ENCODE measurements at places on chromosomes 6 and 20.

GRCh38 chr6:143498428-143498827 is 13.1 kb downstream of the FUCA2 start:
- DNase-seq: no peak

DNA sequence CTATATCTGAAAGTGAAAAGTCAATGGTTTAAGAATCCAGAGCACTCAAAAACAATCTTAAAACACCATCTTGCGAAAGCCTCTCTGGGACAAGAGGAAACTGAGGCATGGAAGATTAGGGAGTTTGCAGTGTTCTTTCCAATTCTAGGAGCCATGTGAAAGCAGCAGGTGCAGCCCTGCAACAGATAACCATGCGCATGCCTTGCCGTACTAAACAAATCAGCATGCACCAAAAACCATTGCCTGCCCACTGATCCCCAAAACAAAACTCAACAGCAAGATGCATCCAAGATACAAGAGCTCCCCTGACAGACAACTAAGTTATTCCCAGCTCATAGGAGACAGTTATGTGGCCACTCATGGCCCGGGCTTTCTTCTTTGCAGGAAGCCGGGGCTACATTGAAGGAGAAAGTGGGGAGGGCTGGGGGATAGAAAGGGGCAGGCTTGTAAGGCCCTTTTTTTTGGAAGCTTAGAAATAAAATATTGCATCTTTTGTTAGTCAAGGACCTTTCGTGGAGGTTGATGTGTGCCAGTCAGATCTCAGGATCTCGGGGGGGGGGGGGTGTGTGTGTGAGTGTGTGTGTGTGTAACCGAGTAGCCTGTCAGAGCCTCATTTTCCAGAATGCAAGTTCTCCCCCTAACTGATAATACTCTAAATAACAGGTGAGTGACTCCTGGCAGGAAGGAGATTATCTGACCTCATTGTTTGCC is 178.4 kb downstream of the MBOAT1 start:
- DNase-seq: no peak

DNA sequence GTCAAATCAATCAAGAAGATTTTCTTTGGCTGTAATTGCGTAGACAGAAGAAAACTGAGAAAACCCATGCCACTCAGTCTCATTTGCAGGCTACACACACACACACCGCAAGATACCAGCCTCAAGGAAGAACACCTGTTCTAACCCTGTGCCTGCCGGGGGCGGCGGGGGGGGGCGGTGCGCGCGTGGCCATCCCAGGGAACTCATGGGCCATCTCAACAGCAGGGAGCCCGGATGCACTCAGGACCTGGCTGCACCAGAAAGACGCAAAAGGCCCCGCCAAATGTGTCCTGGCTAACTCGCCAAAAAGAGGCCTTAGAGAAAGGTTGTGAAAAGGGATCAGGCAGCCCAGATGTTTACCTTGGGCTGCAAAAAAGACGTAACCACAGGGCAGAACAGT is 2.1 kb downstream of the B3GAT2 start:
- DNase-seq: no peak

DNA sequence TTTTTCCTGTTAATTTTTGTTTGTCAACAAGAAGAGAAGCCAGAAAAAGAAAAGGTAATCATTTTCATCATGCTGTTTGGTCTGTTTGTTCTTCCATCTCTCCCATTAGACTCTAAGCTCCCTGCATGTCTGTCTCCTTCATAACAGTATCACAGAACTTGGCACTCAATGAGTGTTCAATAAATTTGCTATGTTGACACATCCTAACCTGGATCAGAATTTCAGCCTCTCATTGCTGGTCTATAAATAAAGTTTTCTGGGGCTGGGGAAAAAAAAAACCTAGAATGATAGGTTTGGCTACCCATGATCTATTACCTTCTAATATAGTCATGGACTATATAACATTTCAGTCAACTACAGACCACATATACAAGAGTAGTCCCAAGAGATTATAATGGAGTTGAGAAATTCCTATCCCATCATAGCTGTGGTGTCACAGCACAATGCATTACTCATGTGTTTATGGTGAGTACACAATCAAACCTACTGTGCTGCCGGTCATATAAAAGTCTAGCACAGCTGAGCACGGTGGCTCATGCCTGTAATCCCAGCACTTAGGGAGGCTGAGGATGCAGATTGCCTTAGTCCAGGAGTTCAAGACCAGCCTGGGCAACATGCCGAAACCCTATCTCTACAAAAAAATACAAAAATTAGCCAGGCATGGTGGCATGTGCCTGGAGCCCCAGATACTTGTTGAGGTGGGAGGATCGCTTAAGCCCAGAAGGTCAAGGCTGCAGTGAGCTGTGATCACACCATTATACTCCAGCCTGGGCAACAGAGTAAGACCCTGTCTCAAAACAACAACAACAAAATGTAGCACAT is 5.9 kb downstream of the NUDT3 start:
- DNase-seq: peak; percentile 98

DNA sequence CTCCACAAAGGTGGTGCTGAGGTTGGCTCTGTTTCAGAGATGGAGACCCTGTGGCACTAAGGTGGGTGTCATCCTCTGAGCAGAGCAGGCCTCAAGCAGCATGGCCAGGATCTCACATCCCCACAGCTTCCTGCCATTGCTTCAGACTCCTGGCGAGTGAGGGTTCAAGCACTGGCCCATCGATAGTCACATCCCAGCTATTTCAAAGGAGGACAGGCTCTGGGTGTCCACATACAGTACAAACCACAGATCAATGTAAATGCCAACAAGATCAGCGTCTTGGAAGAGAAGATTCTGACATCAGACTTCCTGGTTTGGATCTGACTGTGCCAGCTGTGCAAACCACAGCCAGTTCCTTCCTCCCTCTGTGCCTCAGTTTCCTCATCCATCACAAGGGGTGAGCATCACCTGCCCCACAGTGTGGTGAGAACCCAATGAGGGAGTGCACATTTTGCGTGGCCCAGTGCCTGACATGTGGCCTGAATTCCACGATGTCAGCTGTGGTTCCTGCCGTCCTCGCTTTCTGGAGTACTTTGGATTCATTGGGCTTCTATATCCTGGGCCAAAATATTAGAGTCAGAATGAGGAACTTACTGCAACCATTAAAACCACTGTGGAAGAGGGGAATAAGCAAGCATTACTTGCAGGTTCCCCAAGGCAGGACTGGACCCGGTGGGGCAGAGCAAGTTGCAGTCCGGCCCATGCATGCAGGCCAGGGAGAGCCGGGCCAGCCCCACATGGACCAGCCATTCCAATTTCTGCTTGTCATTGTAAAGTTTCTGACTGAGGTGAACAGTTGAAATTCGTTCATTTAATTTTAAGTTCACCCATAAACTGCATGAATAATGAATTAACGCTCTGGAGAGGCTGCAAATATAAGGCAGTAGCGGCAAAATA is 236.0 kb downstream of the TTLL2 start:
- DNase-seq: no peak

GRCh38 chr6:25934156-25934555 is 3.7 kb upstream of the SLC17A2 start:
- DNase-seq: no peak
